ENCODE measurements at places on chromosomes 1 and 21. TPM values are rescaled to one million over a fixed set of nuclear protein-coding genes. Genes with fewer than 3 reads are reported as not detected.

The C2CD4D gene
- 1.6 TPM for total RNA-seq

GRCh38 chr1:910311-910880, 13.3 kb upstream of the SAMD11 start:
- H3K4me1 ChIP-seq, result peaks cover 33% of the 10 kb centered on the region
- H3K27me3 ChIP-seq, result peaks cover 56% of the 10 kb centered on the region
- no peak overlapping the region for H3K4me3 ChIP-seq
- peak; percentile 80 for DNase-seq
- no peak overlapping the region for H3K27ac ChIP-seq

GRCh38 chr1:207366022-207366421, 44.5 kb downstream of the CD55 start:
- no peak for DNase-seq
- H3K4me3 ChIP-seq, result no peak overlapping the region
- H3K27me3 ChIP-seq, result no peaks in the 10 kb centered on the region
- peaks cover 18% of the 10 kb centered on the region for H3K36me3 ChIP-seq
- no peaks in the 10 kb centered on the region for H3K4me1 ChIP-seq

DNA sequence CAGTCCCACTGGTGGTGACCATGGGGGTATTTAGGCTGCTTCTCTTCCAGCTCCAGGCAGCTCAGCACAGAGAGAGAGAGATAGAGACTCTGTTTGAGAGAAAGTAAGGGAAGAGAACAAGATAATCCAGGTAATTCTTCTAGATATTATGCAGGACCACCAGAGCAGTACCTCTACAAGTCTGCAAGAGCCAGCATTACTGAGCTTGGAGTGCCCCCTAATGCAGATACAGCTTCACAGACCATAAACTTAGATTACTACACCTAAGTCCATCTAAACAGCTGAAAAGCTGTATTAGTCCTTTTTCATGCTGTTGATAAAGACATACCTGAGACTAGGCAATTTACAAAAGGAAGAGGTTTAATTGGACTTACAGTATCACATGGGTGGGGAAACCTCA, 570.3 kb downstream of the LRRIQ3 start:
- no peaks in the 10 kb centered on the region for H3K36me3 ChIP-seq
- no peak overlapping the region for H3K4me3 ChIP-seq
- H3K27me3 ChIP-seq, result no peaks in the 10 kb centered on the region
- no peaks in the 10 kb centered on the region for H3K4me1 ChIP-seq
- no peak for DNase-seq
- H3K27ac ChIP-seq, result no peak overlapping the region
